ENCODE measurements at places on chromosomes 6 and 20. TPM values are rescaled to one million over a fixed set of nuclear protein-coding genes. Genes with fewer than 3 reads are reported as not detected.
A peak's percentile ranks its signal among the peaks of the same experiment; 100 is the strongest.

SLC35F1 gene
- 0.72 TPM for total RNA-seq

RTN4IP1 gene
- 5.3 TPM for total RNA-seq

DNA sequence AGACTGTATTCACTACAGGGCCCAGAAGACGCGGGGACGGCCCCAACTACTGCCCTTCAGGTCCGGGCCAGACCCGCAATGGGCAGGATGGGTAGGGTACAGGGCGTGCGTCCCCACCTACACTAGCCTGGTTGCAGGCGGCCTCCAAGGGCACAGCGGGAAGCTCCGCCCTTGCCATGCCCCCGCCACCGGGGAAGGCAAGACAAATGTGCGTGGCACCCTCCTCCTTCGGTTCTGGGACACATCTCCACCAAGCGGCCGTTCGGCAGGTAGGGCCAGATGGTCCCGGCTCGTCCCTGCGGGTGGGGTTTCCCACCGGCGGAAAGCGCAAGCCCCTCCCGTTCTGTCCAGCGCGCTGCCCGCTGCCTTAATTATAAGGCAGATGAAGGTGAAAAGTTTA is 5.6 kb downstream of the NXT1 start:
- DNase-seq = no peak
- peaks cover 13% of the 10 kb centered on the region for H3K36me3 ChIP-seq
- peaks cover 20% of the 10 kb centered on the region for H3K4me1 ChIP-seq
- H3K27me3 ChIP-seq = no peaks in the 10 kb centered on the region
- H3K4me3 ChIP-seq = no peak overlapping the region

DNA sequence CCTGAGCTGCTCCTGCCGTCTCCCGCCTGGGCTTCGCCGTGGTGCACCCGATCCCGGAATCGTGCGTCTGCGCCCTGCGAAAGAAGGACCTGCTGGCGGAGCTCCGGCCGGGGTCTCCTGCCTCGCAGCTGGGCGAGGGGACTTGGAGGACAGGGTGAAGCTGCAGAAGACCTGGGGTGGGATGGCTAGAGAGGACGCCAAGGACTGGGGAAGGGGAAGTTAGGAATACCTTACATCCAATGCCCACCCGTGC is 150.2 kb downstream of the PRL start:
- H3K4me3 ChIP-seq = no peak overlapping the region
- no peaks in the 10 kb centered on the region for H3K27me3 ChIP-seq
- H3K27ac ChIP-seq = no peak overlapping the region
- H3K4me1 ChIP-seq = peaks cover 44% of the 10 kb centered on the region
- H3K36me3 ChIP-seq = no peaks in the 10 kb centered on the region
- DNase-seq = no peak

DNA sequence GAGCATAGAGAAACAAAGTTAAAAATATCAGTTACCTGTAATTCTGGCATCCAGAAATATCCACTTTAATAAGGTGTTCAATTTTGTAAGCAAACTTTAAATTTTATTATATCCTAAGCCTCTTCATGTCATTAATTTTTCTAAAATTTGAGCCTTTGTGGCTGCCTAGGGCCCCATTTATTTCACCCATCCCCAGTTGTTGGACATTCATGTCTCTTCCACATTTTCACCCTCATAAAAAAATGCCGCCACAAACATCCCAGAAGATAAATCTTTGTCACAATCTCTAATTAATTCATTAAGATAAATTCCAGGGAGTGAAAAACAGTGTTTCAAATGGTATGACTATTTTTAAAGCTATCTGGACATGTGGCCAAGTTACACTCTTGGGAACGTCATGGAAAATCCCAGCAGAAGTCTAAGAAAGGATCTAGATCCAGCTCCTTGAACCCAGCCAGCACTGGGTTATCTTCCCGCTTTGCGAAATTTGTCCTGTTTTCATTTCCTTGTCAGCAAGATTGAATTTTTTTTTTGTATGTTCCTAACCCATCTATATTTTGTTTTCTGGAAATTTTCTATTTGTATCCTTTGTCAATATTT is 97.2 kb downstream of the TMEM242 start:
- peak; percentile 85 for DNase-seq
- peaks cover 4% of the 10 kb centered on the region for H3K4me1 ChIP-seq
- no peaks in the 10 kb centered on the region for H3K36me3 ChIP-seq
- no peaks in the 10 kb centered on the region for H3K27me3 ChIP-seq

- H3K27me3 ChIP-seq = no peaks in the 10 kb centered on the region
- H3K36me3 ChIP-seq = no peaks in the 10 kb centered on the region
- DNase-seq = no peak
- H3K4me1 ChIP-seq = no peaks in the 10 kb centered on the region
Measured at GRCh38 chr6:142861711-142862110, 83.3 kb downstream of the HIVEP2 start.

All from astrocyte (in vitro differentiated cells and primary cell).